CD8-positive, alpha-beta T cell (primary cell): ENCODE measurements at places on chromosomes 13 and 19.
A peak's percentile ranks its signal among the peaks of the same experiment; 100 is the strongest.

- no peak for DNase-seq
Observed at GRCh38 chr13:102443249-102443648, 41.4 kb upstream of the FGF14 start.

- DNase-seq, result peak; percentile 50
Observed at GRCh38 chr13:38350114-38350617, 515 bp downstream of the UFM1 start.

- no peak for DNase-seq
Observed at GRCh38 chr13:105213512-105213911, 1322.0 kb downstream of the EFNB2 start.

DNA sequence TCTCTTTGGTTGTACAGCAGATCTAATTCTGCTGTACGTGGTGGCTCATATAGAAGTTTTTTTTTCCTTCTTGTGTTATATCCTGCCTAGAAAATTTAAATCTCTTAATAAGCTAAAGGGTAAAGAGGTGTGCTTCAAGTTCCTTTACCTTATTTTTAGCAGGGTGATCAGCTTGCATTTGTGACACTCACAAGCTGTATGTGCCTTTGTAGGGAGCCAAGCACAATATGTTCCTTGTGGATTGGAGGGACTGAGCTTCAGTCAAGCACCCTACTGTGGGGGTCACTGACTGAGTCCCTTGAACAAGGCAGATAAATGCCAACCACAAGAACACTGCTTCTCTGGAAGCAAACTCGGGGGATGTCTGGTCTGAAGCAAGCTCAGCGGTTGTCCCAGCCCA is 12.6 kb upstream of the ERICH6B start:
- DNase-seq, result no peak

DNA sequence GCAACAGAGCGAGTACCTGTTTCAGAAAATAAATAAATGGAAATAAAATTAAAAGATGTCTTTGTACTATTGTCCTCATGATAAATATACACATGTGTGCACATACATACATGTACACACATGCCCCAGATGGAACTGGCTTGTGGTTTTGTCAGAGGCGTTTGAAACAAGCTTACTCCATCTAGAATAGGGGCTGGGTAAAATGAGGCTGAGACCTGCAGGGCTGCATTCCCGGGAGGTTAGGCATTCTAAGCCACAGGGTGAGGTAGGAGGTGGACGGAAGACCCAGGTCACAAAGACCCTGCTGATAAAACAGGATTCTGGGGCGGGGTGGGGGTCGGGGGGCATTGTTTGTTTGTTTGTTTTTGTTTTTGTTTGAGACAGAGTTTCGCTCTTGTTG is 8.1 kb upstream of the SIN3B start:
- no peak for DNase-seq

DNA sequence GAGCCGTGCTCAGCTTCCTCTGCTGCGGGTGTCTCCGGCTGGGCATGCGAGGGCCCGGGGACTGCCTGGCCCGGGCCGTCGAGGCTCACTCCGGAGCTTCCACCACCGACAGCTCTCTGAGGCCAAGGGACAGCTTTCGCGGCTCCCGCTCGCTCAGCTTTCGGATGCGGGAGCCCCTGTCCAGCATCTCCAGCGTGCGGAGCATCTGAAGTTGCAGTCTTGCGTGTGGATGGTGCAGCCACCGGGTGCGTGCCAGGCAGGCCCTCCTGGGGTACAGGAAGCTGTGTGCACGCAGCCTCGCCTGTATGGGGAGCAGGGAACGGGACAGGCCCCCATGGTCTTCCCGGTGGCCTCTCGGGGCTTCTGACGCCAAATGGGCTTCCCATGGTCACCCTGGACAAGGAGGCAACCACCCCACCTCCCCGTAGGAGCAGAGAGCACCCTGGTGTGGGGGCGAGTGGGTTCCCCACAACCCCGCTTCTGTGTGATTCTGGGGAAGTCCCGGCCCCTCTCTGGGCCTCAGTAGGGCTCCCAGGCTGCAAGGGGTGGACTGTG is 1.2 kb downstream of the S1PR4 start:
- no peak for DNase-seq

DNA sequence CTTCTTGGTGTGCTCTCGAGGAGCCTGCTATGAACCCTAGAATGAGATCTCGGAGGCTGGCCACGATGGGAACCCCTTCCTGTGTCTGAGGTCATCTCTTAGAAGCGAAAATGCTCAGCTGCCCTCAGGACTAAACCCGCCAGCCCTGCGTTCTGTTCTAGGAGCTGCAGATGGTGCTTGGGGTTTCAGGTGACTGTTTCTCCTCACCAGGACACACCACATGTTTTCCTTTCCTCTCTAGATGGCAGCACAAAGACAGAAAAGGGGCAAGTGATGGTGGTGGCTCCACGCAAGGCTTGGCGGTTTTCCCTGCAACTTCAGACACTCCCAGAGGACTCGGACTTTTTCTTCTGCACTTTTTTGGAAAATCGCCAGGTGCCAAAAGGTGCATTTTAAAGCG is 60.1 kb downstream of the RNASEH2B start:
- no peak for DNase-seq

DNA sequence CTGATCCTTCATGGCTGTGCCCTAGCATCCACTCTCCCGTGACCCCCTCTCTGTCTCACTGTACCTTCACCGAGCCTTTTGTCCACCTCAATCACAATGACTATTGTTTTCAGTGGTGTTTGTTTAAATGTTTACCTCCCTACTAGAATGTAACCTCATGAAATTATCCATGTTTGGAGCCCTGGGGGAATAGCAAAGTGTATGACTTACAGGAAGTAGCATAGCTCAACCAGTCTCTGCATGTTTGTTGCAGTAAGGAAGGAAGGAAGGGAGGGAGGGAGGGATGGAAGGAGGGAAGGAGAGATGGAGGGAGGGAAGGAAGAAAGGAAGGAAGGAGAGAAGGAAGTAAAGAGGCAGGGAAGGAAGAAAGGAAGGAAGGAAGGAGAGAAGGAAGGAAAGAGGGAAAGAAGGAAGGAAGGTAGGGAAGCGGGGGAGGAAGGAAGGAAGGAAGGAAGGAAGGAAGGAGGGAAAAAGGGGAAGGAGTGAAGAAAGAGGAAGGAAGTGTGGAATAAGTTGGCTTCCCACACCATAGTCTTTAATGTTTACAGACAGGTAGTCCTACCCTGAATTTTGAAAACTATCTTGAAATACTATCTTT is 421.4 kb downstream of the COG6 start:
- no peak for DNase-seq

DNA sequence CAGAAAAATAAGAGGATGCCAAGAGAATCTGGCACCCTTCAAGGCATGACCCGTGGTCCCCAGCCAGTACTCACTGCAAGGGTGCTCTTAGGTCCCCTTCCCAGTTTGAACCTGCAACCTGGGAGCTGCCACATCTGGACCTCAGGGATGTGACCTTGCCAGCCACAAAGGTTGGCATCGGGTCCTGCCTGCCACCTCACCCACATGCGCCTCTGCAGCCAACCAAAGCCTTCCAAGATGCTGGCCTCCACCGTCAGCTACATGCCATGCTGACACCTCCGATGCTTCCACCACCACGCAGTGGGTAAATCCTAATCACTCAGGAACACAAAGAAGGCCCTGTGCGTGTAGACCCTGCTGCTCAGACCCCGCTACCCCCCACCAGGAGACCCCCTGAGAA is 35.1 kb downstream of the ELL start:
- DNase-seq, result no peak

GRCh38 chr13:44237881-44238421 is 135.7 kb upstream of the SERP2 start:
- DNase-seq, result no peak

DNA sequence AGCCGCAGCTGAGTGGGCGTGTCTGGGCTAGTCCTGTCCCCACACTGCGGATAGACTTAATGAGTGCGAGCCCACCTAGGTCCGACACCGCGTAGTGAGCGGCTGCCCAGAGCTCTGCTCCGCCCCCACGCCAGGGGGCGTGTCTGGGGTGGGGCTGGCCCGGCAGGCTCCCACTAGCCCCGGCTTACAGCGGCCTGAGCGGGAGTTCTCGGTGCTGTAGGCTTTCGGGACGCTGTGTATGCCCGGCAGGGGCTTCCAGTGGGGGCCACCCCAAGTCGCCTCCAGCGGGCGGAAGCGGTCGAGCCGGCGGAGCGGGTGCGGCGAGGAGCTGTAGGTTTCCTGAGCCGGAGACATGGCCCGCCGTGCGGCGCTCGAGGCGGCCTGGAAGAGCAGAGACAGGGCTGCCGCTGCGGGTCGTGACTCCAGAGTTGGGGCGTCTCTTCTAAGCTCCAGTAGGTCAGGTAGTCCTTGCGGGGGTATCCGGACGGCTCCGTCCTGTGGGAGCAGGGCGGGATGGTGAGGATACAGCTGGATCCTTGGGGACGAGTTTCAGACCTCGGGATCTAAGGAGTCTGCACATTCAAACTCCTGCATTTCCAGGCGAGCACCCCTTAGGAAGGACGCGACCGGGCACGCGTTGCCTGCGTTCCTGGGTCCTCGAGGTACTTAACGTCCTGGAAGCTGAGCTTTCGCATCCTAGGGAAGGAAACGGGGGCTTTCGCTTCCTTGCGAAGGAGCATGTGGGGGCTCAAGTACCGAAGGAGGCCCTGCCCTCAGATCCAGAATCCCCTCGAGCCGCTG is 1.2 kb downstream of the CGB7 start:
- DNase-seq, result peak; percentile 51

- DNase-seq, result no peak
Observed at GRCh38 chr19:55377356-55378131, 918 bp downstream of the TMEM190 start.

GRCh38 chr19:36113894-36114720 is 568 bp downstream of the POLR2I start:
- no peak for DNase-seq

- DNase-seq, result no peak
Observed at GRCh38 chr19:48364598-48365348, 606 bp downstream of the SYNGR4 start.

DNA sequence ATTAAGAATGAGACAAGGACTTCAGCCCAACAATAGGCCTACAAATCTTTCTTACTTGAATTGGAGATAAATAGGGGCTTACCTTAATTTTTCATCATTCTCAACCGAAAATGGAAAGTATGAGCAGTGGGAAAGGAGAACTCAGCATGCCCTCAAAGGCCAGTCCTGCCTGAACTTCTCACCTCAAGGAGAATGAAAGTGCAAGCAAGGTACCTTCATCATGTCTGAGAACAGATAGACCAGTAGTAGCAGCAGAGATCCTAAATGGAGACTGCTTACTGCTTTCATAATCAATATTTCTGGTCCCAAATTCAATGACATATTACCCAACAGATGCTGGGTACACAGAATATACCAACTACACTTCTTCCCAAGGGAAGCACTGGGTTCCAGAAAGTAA is 194.0 kb upstream of the SLITRK1 start:
- DNase-seq, result no peak

GRCh38 chr13:57630661-57631595 is 616 bp upstream of the PCDH17 start:
- no peak for DNase-seq

GRCh38 chr19:10766671-10767201 is 48.9 kb downstream of the DNM2 start:
- DNase-seq, result no peak

GRCh38 chr13:78129823-78130222 is 211.2 kb upstream of the EDNRB start:
- no peak for DNase-seq

- DNase-seq, result no peak
Observed at GRCh38 chr19:57348136-57348535, 2.9 kb upstream of the ZNF304 start.

GRCh38 chr19:45940515-45940805 is 25.9 kb upstream of the NANOS2 start:
- no peak for DNase-seq

DNA sequence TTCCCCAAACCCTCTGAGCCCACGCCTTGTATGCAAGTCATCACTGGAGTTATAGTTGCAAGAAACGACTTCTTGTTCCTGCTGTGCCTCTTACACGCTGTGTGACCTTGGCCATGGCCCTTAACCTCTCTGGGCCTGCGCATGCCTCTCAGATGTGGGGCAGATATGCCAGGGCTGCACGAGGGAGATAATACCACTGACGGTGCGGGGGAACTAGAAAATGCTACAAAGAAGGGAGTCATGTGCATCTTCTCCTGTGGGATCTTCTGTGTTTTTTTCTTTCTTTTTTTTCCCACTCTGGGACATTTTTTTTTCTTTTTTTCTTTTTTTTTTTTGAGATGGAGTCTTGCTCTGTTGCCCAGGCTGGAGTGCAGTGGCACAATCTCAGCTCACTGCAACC is 4.3 kb upstream of the SAMD1 start:
- DNase-seq, result no peak

DNA sequence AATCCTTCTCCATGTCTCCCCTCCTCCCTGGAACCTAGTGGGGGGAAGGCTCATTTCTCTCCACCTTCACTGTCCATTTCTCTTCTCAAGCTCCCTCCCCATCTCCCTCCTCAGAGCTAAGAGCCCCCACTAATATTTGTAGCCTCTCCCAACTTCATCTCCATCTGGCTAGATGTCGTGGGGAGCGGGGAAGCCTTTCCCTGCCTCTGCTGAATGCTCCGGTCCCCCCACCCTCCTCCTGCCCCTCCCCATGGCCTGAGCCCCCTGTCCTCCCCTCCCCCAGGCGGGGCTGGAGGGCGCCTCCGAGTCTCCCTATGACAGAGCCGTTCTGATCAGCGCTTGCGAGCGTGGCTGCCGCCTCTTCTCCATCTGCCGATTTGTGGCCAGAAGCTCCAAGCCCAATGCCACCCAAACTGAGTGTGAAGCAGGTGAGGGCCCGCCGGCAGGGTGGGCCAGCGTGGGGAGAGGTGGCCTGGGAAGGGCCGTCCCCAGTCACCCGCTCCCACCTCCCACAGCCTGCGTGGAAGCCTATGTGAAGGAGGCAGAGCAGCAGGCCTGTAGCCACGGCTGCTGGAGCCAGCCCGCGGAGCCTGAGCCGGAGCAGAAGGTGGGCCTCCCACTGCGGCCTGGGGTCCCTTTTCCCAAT is 1.0 kb downstream of the TMEM59L start:
- no peak for DNase-seq

DNA sequence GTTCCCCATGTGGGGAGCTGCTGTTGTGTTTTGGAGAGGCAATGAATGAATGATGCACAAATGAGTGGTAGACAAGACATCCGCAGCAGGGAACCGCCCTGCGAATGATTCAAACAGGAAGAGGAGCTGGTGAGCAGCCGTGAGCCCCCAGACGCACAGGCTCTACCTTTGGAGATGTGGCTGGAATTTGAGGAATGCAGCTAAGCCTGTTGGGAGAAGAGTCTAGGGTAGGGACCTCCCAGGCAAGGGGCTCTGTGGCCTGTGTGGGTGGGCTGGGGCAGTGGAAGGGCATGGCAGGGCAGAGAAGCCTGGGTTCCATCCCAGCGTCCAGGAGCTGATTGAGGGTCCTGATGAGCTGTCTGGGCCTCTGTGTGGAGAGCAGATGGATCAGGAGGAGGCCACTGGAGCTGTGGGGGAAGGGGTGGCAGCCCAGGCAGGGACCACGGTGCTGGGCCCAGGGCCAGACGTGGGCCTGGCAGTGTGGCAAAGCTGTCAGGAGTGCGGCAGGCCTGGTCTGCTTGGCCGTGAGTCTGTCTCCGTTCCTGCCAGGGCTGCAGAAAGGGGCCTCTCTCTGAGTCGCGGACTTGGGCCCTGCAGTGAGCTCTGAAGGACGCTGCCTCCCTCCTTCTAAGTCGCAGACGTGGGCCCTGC is 41.8 kb upstream of the DCUN1D2 start:
- no peak for DNase-seq
